ENCODE measurements at places on chromosomes 3 and 15. TPM values are rescaled to one million over a fixed set of nuclear protein-coding genes. Genes with fewer than 3 reads are reported as not detected.

DNA sequence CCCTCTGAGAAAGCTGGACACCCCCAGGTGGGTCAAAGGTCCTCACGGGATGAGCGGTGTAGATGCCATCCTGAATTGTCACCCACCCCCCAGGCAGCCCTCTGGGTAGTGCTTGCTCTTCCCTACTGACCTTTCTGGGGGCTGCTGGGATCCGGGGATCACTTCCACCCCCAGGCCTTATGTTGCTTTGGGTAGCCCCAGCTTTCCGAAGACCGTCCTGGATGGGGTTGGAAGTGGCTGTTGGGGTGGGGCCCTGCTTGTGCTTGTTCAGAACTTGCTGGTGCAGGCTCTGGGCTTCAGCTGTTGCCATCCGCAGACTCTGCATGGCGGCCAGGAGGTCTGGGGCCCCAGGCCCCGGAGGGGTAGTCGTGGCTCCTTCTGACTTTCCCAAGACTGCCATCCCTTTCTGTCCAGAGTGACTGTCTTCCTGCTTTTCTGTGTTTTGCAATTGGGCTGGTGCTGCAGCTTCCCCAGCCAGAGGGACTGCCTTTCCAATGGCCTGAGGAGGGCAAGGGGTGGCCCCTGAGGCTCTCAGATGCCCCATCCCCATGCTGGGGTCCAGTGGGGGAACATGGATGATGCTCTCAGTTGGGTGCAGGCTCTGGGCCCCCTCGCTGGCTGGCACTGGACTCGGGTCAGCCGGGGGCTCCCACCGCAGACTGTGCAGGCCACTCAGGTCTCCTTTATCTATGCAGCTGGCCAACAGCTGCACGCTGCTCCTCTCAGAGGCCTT lies 6.3 kb downstream of the XIRP1 start:
- H3K4me1 ChIP-seq = peaks cover 4% of the 10 kb centered on the region
- no peaks in the 10 kb centered on the region for H3K27me3 ChIP-seq
- no peak overlapping the region for H3K4me3 ChIP-seq
- no peaks in the 10 kb centered on the region for H3K36me3 ChIP-seq
- DNase-seq = no peak

- H3K4me3 ChIP-seq = no peak overlapping the region
- no peaks in the 10 kb centered on the region for H3K4me1 ChIP-seq
- no peaks in the 10 kb centered on the region for H3K27me3 ChIP-seq
- DNase-seq = no peak
- H3K27ac ChIP-seq = no peak overlapping the region
These were observed 130.3 kb downstream of the GHSR start for GRCh38 chr3:172317984-172318383.

DNA sequence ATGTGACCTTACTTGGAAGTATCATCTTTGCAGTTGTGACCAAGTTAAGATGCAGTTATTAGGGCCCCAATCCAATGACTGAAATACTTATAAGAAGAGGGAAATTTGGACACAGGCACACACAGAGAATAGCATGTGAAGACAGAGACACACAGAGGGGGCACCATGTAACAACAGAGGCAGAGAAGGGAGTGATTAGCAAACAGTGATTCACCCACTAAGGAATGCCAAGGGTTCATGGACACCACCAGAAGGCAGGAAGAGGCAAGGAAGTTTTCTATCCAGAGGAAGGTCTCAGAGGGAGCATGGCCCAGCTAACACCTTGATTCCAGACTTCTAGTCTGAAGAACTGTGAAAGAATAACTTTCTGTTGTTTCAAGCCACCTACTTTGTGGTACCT lies 25.0 kb downstream of the SIDT1 start:
- H3K4me3 ChIP-seq = no peak overlapping the region
- H3K27ac ChIP-seq = no peak overlapping the region
- no peak for DNase-seq
- no peaks in the 10 kb centered on the region for H3K36me3 ChIP-seq

Gene AP2M1
- total RNA-seq = 459 TPM

- H3K27me3 ChIP-seq = no peaks in the 10 kb centered on the region
- H3K27ac ChIP-seq = no peak overlapping the region
- no peaks in the 10 kb centered on the region for H3K4me1 ChIP-seq
- no peaks in the 10 kb centered on the region for H3K36me3 ChIP-seq
These were observed 254.8 kb upstream of the EOMES start for GRCh38 chr3:27976933-27977332.

GRCh38 chr3:107273771-107274170 lies 103.5 kb upstream of the CCDC54 start:
- H3K27ac ChIP-seq = no peak overlapping the region
- no peak for DNase-seq
- no peaks in the 10 kb centered on the region for H3K4me1 ChIP-seq

DNA sequence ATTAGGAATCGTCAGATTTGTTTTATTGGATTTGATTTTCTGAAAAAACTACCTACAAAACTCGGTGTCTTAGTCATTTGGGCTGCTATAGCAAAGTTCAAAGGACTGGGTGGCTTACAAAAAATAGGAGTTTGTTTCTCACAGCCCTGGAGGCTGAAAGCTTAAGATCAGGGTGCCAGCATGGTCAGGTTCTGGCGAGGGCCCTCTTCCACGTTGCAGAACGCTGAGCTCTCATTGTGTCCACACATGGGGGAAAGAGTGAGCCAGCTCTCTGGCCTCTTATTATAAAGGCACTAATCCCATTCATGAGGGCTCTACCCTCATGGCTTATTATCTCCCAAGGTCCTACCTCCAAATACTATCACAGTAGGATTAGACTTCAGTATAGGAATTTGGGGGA lies 40.6 kb upstream of the MRPS22 start:
- no peaks in the 10 kb centered on the region for H3K27me3 ChIP-seq
- H3K4me3 ChIP-seq = no peak overlapping the region
- 0 out of 2 replicates have a peak, but pooled peaks cover 2% of the 10 kb centered on the region for H3K36me3 ChIP-seq
- no peak overlapping the region for H3K27ac ChIP-seq
- no peak for DNase-seq
- H3K4me1 ChIP-seq = no peaks in the 10 kb centered on the region

GRCh38 chr15:83039206-83039605 lies 27.8 kb upstream of the C15orf40 start:
- no peak overlapping the region for H3K27ac ChIP-seq
- no peaks in the 10 kb centered on the region for H3K4me1 ChIP-seq
- no peak for DNase-seq

Gene CLDN18
- not detected for total RNA-seq

Gene SERPINI1
- total RNA-seq = 5.8 TPM
